T-helper 1 cell treated with Interleukin-12 subunit alpha and Interleukin-12 subunit beta and Interleukin-4 antibody, amounts not matched to agents 30 ng/mL and 1 ng/mL, for 36 hours (primary cell): ENCODE measurements at places on chromosomes 1 and 21. TPM values are rescaled to one million over a fixed set of nuclear protein-coding genes. Genes with fewer than 3 reads are reported as not detected.

Gene CCT8
- total RNA-seq = 236 and 239 TPM in 2 replicates

Gene OR6N1
- not detected in 2 replicates for total RNA-seq

Gene SAMD11
- total RNA-seq = not detected in 2 replicates

Gene AADACL3
- total RNA-seq = not detected in 2 replicates

Gene TEKT2
- 0.12 TPM in 1 of 2 replicates, not detected in the other for total RNA-seq

Gene KANK4
- not detected in 2 replicates for total RNA-seq

Gene VANGL2
- total RNA-seq = not detected in 2 replicates

Gene CASQ2
- total RNA-seq = not detected in 2 replicates

Gene IGSF9
- not detected in 2 replicates for total RNA-seq

Gene RNF187
- total RNA-seq = 112 and 113 TPM in 2 replicates

Gene CDCA8
- 42.8 and 43.2 TPM in 2 replicates for total RNA-seq

Gene CNR2
- total RNA-seq = 0.05 and 0.07 TPM in 2 replicates

Gene FAM72C
- 10.2 and 11.0 TPM in 2 replicates for total RNA-seq

Gene DHX9
- 238 and 239 TPM in 2 replicates for total RNA-seq

Gene SHCBP1L
- total RNA-seq = not detected in 2 replicates

Gene TATDN3
- 14.2 and 17.9 TPM in 2 replicates for total RNA-seq

Gene NBPF8
- 30.6 and 31.1 TPM in 2 replicates for total RNA-seq
